RWPE2 (cell line): ENCODE measurements at places on chromosomes 5 and 9.

- H3K27me3 ChIP-seq: peaks cover 44% of the 10 kb centered on the region
- H3K36me3 ChIP-seq: no peaks in the 10 kb centered on the region
- no peak overlapping the region for H3K27ac ChIP-seq
- no peak for DNase-seq
Observed at GRCh38 chr5:171805746-171806145, 20.1 kb downstream of the SMIM23 start.

GRCh38 chr9:113952676-113953075 lies 76.6 kb downstream of the ZNF618 start:
- no peak for DNase-seq
- H3K27me3 ChIP-seq: no peaks in the 10 kb centered on the region
- H3K36me3 ChIP-seq: no peaks in the 10 kb centered on the region
- peaks cover 19% of the 10 kb centered on the region for H3K4me1 ChIP-seq

GRCh38 chr9:26973989-26974388 lies 17.8 kb downstream of the IFT74 start:
- no peak overlapping the region for H3K4me3 ChIP-seq

GRCh38 chr9:14531341-14532269 lies 161.6 kb downstream of the ZDHHC21 start:
- no peaks in the 10 kb centered on the region for H3K4me1 ChIP-seq
- no peaks in the 10 kb centered on the region for H3K36me3 ChIP-seq
- H3K4me3 ChIP-seq: no peak overlapping the region

DNA sequence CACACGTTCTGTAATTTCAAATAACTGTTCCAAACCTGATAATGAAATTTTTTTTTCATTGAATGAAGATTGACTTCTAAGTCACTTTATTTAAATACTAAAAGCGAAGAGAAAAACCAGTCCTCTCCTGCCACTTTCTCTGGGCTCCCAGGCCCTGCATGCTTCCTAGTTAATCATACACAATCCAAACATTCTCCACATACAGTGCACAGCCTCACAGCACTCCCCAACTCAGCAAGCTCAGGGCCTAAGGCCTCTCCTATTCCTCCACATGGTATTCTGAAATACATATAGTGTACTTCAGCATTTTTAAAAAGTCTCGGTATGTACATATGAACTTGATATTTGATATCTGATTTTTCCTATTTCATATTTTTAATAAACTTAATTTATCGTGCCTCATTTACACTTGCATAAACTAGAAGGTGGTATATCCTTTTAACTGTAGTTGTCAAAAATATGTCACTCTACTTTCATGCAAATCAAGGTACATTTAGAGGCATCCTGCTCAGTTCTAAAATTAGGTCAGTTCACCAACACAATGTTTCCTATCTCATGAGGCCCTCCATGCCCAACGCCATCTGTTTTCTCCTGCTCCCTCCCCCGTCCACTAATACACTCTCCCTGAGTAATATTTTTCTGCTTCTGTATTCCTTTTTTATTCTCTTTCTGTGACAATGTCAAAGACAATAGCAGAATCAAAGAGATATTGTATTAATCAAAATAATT lies 206.7 kb downstream of the ARRDC3 start:
- no peak overlapping the region for H3K4me3 ChIP-seq
- H3K4me1 ChIP-seq: peaks cover 3% of the 10 kb centered on the region
